ENCODE measurements at places on chromosomes 3 and 15.

DNA sequence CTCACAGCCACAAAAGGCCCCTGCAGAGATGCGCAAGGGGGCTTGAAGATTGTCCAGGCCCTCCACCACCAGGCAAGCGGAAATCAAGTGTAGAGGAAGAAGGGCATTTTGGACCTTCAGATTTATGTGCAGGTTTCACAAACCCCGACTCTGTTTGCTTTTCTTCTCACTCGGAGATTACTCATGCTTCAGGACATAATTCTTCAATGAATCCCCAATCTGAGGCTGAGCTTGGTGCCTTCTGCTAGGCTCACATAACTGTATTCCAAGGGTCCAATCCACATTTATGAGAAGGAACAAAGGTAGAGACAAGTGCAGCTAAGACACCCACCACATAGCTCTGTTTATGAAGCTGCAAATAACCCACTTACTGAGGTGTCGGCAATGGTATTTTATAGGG lies 50.6 kb upstream of the NMNAT3 start:
- H3K27ac ChIP-seq, result no peak overlapping the region
- H3K36me3 ChIP-seq, result no peaks in the 10 kb centered on the region
- H3K4me3 ChIP-seq, result no peak overlapping the region
- H3K27me3 ChIP-seq, result peaks cover 4% of the 10 kb centered on the region
- no peak for DNase-seq

- H3K4me3 ChIP-seq, result no peak overlapping the region
- no peak for DNase-seq
- peaks cover 13% of the 10 kb centered on the region for H3K36me3 ChIP-seq
- no peak overlapping the region for H3K27ac ChIP-seq
- H3K4me1 ChIP-seq, result no peaks in the 10 kb centered on the region
These were observed 8.8 kb upstream of the PRKAR2A start for GRCh38 chr3:48856469-48856868.

- H3K4me1 ChIP-seq, result no peaks in the 10 kb centered on the region
- H3K4me3 ChIP-seq, result no peak overlapping the region
- H3K27ac ChIP-seq, result no peak overlapping the region
- no peak for DNase-seq
- H3K27me3 ChIP-seq, result no peaks in the 10 kb centered on the region
These were observed 372.6 kb downstream of the VPS13C start for GRCh38 chr15:61687651-61688050.

GRCh38 chr15:65942436-65942835 lies 73.1 kb downstream of the RAB11A start:
- no peak overlapping the region for H3K4me3 ChIP-seq
- no peaks in the 10 kb centered on the region for H3K36me3 ChIP-seq
- DNase-seq, result no peak
- peaks cover 1% of the 10 kb centered on the region for H3K4me1 ChIP-seq
- H3K27ac ChIP-seq, result no peak overlapping the region
- peaks cover 4% of the 10 kb centered on the region for H3K27me3 ChIP-seq

GRCh38 chr3:183317886-183318865 lies 65.1 kb downstream of the B3GNT5 start:
- H3K27me3 ChIP-seq, result peaks cover 6% of the 10 kb centered on the region
- H3K4me1 ChIP-seq, result peaks cover 2% of the 10 kb centered on the region
- no peak overlapping the region for H3K27ac ChIP-seq
- DNase-seq, result no peak
- H3K36me3 ChIP-seq, result no peaks in the 10 kb centered on the region

DNA sequence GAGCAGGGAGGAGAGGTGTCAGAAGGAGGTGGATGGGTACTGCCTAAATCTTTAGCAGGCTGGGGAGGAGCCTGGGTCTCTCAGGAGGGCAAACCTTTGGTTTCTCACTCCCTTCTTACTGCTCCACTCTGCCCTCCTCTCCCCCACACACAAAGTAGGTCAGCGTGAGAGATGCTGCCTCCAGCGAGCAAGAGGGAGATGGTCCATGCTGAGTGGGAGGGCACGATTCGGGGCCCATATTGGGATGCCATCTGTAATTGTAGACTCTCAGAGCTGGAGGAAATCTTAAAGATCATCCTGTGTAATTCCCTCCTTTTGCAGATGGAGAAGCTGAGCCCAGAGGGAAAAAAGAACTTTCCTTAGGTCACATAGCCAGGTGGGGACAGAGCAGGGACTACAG lies 34.2 kb upstream of the SYN2 start:
- H3K4me1 ChIP-seq, result no peaks in the 10 kb centered on the region
- H3K27me3 ChIP-seq, result peaks cover 13% of the 10 kb centered on the region
- no peak overlapping the region for H3K4me3 ChIP-seq
- H3K27ac ChIP-seq, result no peak overlapping the region
- H3K36me3 ChIP-seq, result no peaks in the 10 kb centered on the region
- no peak for DNase-seq

- no peak overlapping the region for H3K27ac ChIP-seq
- H3K27me3 ChIP-seq, result no peaks in the 10 kb centered on the region
- no peak overlapping the region for H3K4me3 ChIP-seq
- no peak for DNase-seq
These were observed 159.2 kb downstream of the TNIK start for GRCh38 chr3:171301002-171301401.

- H3K4me3 ChIP-seq, result no peak overlapping the region
- no peak for DNase-seq
- H3K27ac ChIP-seq, result no peak overlapping the region
- no peaks in the 10 kb centered on the region for H3K4me1 ChIP-seq
- no peaks in the 10 kb centered on the region for H3K36me3 ChIP-seq
These were observed 918.8 kb downstream of the NAALADL2 start for GRCh38 chr3:175777965-175778364.

DNA sequence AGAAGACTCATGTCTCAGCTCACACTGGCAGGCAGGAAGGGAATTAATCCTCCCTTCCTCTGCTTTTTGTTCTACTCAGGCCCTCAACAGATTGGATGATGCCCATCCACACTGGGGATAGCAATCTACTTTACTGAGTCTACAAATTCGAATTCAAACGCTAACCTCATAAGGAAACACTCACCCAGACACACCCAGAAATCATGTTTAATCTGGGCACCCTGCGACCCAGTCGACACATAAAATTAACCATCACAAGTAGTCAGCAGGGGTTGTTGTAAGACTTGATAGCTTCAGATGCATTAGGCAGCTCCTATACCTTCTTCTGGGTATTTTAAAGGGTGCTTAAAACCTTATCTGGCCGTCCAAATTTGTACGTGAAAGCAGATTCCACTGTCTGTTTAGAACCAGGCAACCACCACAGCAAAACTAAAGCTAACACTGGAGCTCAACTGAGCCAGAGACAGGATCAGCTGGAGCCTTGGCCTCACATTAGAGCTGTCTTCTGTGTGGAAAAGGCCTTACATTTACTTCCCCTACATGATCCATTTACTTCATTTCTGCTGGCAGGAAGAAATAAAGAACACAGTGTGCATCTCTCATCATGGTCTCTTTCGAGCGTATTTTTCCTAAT lies 407.3 kb upstream of the PPP2R3A start:
- no peak overlapping the region for H3K27ac ChIP-seq
- peaks cover 2% of the 10 kb centered on the region for H3K4me1 ChIP-seq
- peaks cover 8% of the 10 kb centered on the region for H3K27me3 ChIP-seq
- no peaks in the 10 kb centered on the region for H3K36me3 ChIP-seq
- no peak for DNase-seq
- no peak overlapping the region for H3K4me3 ChIP-seq

GRCh38 chr3:72887343-72887704 lies 522 bp upstream of the GXYLT2 start:
- H3K4me1 ChIP-seq, result peaks cover 7% of the 10 kb centered on the region
- no peak overlapping the region for H3K27ac ChIP-seq
- peak overlapping the region; percentile 78 for H3K4me3 ChIP-seq
- H3K36me3 ChIP-seq, result no peaks in the 10 kb centered on the region

GRCh38 chr3:64871834-64872249 lies 184.0 kb upstream of the ADAMTS9 start:
- no peak overlapping the region for H3K27ac ChIP-seq
- H3K4me1 ChIP-seq, result no peaks in the 10 kb centered on the region
- no peaks in the 10 kb centered on the region for H3K36me3 ChIP-seq

DNA sequence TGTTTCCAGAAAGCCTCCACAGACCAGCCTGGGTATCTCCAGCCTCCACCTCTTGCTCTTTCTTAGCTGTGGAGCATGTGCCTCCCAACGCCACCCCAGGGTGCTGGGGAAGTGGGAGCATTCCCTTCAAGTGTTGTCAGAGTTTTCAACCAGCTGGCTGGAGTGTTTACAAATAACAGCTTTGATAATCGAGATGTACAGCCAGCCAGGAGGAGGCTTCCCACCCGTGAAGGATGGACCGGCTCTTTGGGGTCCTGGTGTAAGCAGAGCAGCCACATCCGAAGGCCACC lies 8.5 kb upstream of the OXTR start:
- peaks cover 4% of the 10 kb centered on the region for H3K4me1 ChIP-seq
- no peak for DNase-seq
- no peak overlapping the region for H3K27ac ChIP-seq
- H3K36me3 ChIP-seq, result no peaks in the 10 kb centered on the region

GRCh38 chr3:99256788-99257187 lies 355.3 kb upstream of the DCBLD2 start:
- no peak for DNase-seq
- no peaks in the 10 kb centered on the region for H3K27me3 ChIP-seq
- no peak overlapping the region for H3K4me3 ChIP-seq
- no peaks in the 10 kb centered on the region for H3K4me1 ChIP-seq
- no peaks in the 10 kb centered on the region for H3K36me3 ChIP-seq
- H3K27ac ChIP-seq, result no peak overlapping the region

DNA sequence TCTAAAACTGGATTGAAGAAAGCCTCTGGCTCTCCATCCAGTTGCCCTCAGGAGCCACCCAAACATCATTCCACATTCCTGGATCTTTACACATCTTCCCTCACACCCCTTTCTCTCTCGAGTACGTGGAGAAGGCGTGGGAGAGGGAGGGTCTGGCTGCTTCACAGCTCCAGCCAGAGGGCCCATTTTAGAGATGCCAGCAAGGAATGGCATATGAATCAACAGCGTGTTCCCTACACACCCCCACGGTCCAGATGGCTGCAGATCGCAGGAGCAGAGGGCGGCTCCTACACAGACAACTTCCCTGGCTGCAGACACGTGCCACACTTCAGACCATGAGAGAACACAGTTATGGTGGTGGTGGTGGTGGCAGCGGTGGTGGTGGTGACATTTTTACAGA lies 280.1 kb downstream of the ERC2 start:
- DNase-seq, result no peak
- H3K27me3 ChIP-seq, result peaks cover 4% of the 10 kb centered on the region
- H3K4me3 ChIP-seq, result no peak overlapping the region
- H3K4me1 ChIP-seq, result no peaks in the 10 kb centered on the region

GRCh38 chr3:60000311-60001105 lies 950.7 kb upstream of the CFAP20DC start:
- H3K4me1 ChIP-seq, result no peaks in the 10 kb centered on the region
- peaks cover 5% of the 10 kb centered on the region for H3K27me3 ChIP-seq

- H3K36me3 ChIP-seq, result no peaks in the 10 kb centered on the region
- H3K4me1 ChIP-seq, result no peaks in the 10 kb centered on the region
- H3K27me3 ChIP-seq, result no peaks in the 10 kb centered on the region
- DNase-seq, result no peak
These were observed at the start of gene UNC13C for GRCh38 chr15:53978253-53978906. Gene UNC13C, plus strand, starts transcription at chr15:53978441. Its CDS starts 34,463 bp downstream, at chr15:54012904.

GRCh38 chr3:105944721-105945120 lies 75.9 kb upstream of the CBLB start:
- H3K4me3 ChIP-seq, result no peak overlapping the region
- no peaks in the 10 kb centered on the region for H3K4me1 ChIP-seq
- no peak for DNase-seq
- H3K27me3 ChIP-seq, result no peaks in the 10 kb centered on the region

DNA sequence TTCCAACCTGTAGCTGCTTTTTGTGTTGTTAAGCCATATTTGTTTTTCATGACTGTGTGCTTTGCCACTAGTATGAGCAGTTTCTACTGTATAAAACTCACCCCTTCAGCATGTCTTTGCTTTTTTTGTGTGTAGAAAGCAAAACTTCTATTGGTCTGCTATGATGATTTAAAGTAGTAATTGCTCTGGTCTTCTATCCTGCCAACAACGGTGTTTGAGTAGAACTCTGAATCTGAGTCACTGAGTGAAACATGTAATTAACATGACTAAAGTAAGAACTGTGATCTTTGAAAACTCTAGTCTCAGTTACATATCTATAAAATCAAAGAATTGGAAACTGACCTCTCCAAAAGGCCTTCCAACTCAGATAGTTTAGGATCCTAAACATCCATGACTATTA lies 133.6 kb downstream of the TPRG1 start:
- H3K4me1 ChIP-seq, result no peaks in the 10 kb centered on the region
- no peaks in the 10 kb centered on the region for H3K36me3 ChIP-seq
- no peaks in the 10 kb centered on the region for H3K27me3 ChIP-seq
- no peak overlapping the region for H3K27ac ChIP-seq
- no peak for DNase-seq
- no peak overlapping the region for H3K4me3 ChIP-seq

- H3K27me3 ChIP-seq, result no peaks in the 10 kb centered on the region
- peak; percentile 51 for DNase-seq
- H3K4me1 ChIP-seq, result peaks cover 12% of the 10 kb centered on the region
- H3K36me3 ChIP-seq, result no peaks in the 10 kb centered on the region
These were observed 21.8 kb downstream of the METTL6 start for GRCh38 chr3:15405448-15406050.

GRCh38 chr15:78178064-78178463 lies 28.9 kb downstream of the IDH3A start:
- no peak overlapping the region for H3K27ac ChIP-seq
- DNase-seq, result no peak
- H3K36me3 ChIP-seq, result peaks cover 2% of the 10 kb centered on the region
- H3K27me3 ChIP-seq, result no peaks in the 10 kb centered on the region
- H3K4me3 ChIP-seq, result no peak overlapping the region

- no peak overlapping the region for H3K27ac ChIP-seq
- H3K27me3 ChIP-seq, result peaks cover 2% of the 10 kb centered on the region
- H3K4me1 ChIP-seq, result peaks cover 7% of the 10 kb centered on the region
- H3K4me3 ChIP-seq, result no peak overlapping the region
These were observed 34.8 kb upstream of the SKIL start for GRCh38 chr3:170322566-170323269.

DNA sequence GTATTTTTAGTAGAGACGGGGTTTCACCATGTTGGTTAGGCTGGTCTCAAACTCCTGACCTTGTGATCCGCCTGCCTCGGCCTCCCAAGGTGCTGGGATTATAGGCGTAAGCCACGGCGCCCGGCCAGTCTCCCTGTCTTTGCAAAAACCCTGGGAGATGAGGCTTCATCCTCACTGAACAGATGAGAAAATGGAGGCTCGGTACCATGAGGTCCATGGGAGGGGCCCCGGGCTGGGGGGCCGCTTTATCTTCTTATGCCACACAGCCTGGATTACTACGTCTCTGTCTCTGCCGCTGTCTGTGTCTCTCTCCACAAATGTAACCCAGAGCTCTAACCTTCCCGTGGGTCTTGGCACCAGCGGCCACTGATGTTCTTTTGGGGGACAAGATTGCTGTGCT lies 39.1 kb downstream of the ABTB1 start:
- peaks cover 2% of the 10 kb centered on the region for H3K4me1 ChIP-seq
- no peaks in the 10 kb centered on the region for H3K36me3 ChIP-seq
- no peaks in the 10 kb centered on the region for H3K27me3 ChIP-seq
- H3K27ac ChIP-seq, result no peak overlapping the region

GRCh38 chr3:4401441-4401840 lies 65.6 kb downstream of the SUMF1 start:
- H3K27ac ChIP-seq, result no peak overlapping the region
- no peaks in the 10 kb centered on the region for H3K4me1 ChIP-seq
- H3K36me3 ChIP-seq, result peaks cover 40% of the 10 kb centered on the region
- H3K27me3 ChIP-seq, result no peaks in the 10 kb centered on the region
- no peak for DNase-seq

- peak; percentile 20 for DNase-seq
- H3K36me3 ChIP-seq, result no peaks in the 10 kb centered on the region
- H3K27ac ChIP-seq, result peak overlapping the region; percentile 94
These were observed 29.3 kb upstream of the SH3BP5 start for GRCh38 chr3:15361494-15362214.

GRCh38 chr3:129282727-129283327 lies 4.2 kb downstream of the HMCES start:
- H3K4me1 ChIP-seq, result peaks cover 29% of the 10 kb centered on the region
- peak overlapping the region; percentile 77 for H3K4me3 ChIP-seq
- H3K27ac ChIP-seq, result peak overlapping the region; percentile 85
- peak; percentile 49 for DNase-seq

Measured in memory B cell (primary cell).